ENCODE measurements at places on chromosomes 11 and 22.

DNA sequence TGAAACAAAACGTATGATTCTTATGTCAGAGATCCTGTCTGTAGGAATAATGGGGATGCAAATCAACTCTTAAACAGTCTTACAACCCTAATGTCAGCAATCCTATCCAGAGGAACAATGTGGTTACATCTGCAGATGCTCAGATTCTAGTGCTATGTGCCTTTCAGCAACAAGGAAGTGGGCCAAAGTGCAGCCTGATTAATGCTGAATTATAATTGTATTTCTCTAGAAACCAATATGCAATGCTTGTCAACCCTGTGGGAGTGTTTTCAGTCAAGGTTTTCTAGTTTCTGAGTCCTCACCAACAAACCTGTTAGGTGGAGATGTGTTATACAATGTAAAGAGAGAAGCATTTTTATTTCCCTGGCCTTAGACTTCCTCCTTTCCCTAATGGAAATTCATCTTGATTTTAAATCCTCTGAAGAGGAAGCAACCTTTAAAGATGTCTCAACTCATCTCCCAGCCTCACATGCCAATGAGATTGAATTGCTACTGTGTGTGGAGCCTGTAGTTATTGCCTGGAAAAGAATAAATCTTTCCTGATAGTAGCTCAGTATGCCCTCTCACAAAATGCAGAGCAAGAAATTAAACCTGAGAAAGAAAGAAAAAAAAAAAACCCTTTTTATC is 26.2 kb upstream of the TMEM123 start:
- H3K4me3 ChIP-seq: no peak overlapping the region
- no peak for DNase-seq
- no peak overlapping the region for H3K27ac ChIP-seq
- peaks cover 15% of the 10 kb centered on the region for H3K4me1 ChIP-seq
- no peaks in the 10 kb centered on the region for H3K27me3 ChIP-seq
- no peaks in the 10 kb centered on the region for H3K36me3 ChIP-seq

DNA sequence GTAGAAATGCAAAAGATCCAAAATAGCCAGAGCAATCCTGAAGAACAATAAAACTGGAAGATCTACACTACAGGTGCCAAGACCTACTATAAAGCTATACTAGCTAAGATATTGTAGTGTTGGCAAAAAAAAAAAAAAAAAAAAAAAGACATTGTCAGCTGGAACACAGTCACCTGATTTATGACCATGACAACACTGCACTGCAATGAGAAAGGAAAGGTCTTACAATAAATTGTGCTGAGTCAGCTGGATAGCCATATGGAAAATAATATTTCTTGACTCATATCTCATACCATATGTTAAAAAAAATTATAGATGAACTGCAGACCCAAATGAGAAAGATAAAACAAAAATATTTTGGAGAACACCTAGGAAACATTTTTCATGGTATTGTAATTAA is 3.1 kb upstream of the PANX3 start:
- H3K27me3 ChIP-seq: no peaks in the 10 kb centered on the region
- H3K36me3 ChIP-seq: no peaks in the 10 kb centered on the region
- H3K27ac ChIP-seq: no peak overlapping the region

GRCh38 chr22:24105631-24106030 is 75.7 kb upstream of the SUSD2 start:
- H3K36me3 ChIP-seq: peaks cover 23% of the 10 kb centered on the region
- H3K4me3 ChIP-seq: no peak overlapping the region
- no peak overlapping the region for H3K27ac ChIP-seq
- H3K27me3 ChIP-seq: no peaks in the 10 kb centered on the region

DNA sequence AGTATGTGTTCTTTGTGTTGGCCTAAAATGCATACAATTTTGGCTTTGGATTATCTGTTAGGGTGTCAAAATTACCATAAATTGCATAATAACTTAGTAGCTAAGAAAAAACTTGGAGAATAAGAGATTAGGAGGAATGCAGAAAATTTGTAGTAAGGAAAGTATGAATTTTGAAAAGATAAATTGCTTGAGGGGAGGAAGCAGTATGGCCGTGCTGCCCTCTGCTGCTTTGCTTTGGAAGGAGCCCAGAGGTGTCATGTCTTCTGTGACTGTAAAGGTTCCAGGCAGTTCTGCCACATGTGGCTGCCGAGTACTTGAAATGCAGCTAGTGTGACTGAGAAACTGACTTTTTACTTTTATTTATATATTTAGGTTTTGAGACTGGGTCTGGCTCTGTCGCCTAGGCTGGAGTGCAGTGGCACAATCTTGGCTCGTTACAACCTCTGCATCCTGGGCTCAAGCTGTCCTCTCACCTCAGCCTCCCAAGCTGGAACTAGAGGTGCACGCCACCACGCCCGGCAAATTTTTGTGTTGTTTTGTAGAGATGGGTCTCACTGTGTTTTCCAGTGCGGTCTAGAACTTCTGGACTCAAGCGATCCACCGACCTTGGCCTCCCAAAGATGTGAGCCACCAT is 1.8 kb downstream of the ADSL start:
- no peak overlapping the region for H3K27ac ChIP-seq
- peak overlapping the region; percentile 68 for H3K4me3 ChIP-seq
- DNase-seq: no peak
- H3K4me1 ChIP-seq: peaks cover 26% of the 10 kb centered on the region

- H3K36me3 ChIP-seq: no peaks in the 10 kb centered on the region
- H3K4me3 ChIP-seq: no peak overlapping the region
- H3K4me1 ChIP-seq: no peaks in the 10 kb centered on the region
- no peak for DNase-seq
- H3K27ac ChIP-seq: no peak overlapping the region
These were observed 18.0 kb upstream of the CHST1 start for GRCh38 chr11:45683271-45684058.

- no peaks in the 10 kb centered on the region for H3K4me1 ChIP-seq
- no peak overlapping the region for H3K4me3 ChIP-seq
- no peak overlapping the region for H3K27ac ChIP-seq
These were observed 397.1 kb downstream of the TENM4 start for GRCh38 chr11:79043726-79044125.

GRCh38 chr22:50058061-50058905 is at the start of gene TTLL8:
TSS of gene TTLL8 (minus strand) at chr22:50058298.
- H3K27ac ChIP-seq: peak within 1 kb of the TSS; percentile 77
- H3K4me3 ChIP-seq: peak within 1 kb of the TSS; percentile 15
- peaks cover 15% of the 10 kb centered on the region for H3K4me1 ChIP-seq
- DNase-seq: no peak

DNA sequence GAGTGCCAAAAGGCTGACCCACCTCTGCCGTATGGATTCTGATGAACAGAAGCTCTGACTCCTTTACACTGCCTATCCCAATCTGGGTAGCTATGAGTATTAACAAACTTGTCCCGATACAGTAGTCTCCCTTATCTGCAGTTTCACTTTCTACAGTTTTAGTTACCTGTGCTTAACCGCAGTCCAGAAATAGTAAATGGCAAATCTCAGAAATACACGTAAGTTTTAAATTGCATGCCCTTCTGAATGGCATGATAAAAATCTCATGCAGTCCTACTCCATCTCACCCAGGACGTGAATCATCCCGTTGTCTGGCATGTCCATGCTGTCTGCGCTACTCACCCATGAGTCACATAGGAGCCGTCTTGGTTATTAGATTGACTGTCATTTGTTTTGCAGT is 68.8 kb downstream of the SNX19 start:
- no peaks in the 10 kb centered on the region for H3K36me3 ChIP-seq
- H3K4me3 ChIP-seq: no peak overlapping the region
- H3K27me3 ChIP-seq: no peaks in the 10 kb centered on the region
- no peak for DNase-seq
- no peak overlapping the region for H3K27ac ChIP-seq

- H3K4me3 ChIP-seq: no peak overlapping the region
- peaks cover 9% of the 10 kb centered on the region for H3K36me3 ChIP-seq
- H3K27ac ChIP-seq: no peak overlapping the region
These were observed 58.3 kb downstream of the PRDM11 start for GRCh38 chr11:45204761-45205160.

- no peaks in the 10 kb centered on the region for H3K36me3 ChIP-seq
- H3K4me3 ChIP-seq: no peak within 1 kb of the TSS
- peaks cover 24% of the 10 kb centered on the region for H3K4me1 ChIP-seq
- H3K27me3 ChIP-seq: no peaks in the 10 kb centered on the region
- H3K27ac ChIP-seq: no peak within 1 kb of the TSS
These were observed at the start of gene MYOD1 for GRCh38 chr11:17719028-17719937. TSS of gene MYOD1 (plus strand) at chr11:17719571. CDS start at chr11:17719783, 212 bp downstream.

DNA sequence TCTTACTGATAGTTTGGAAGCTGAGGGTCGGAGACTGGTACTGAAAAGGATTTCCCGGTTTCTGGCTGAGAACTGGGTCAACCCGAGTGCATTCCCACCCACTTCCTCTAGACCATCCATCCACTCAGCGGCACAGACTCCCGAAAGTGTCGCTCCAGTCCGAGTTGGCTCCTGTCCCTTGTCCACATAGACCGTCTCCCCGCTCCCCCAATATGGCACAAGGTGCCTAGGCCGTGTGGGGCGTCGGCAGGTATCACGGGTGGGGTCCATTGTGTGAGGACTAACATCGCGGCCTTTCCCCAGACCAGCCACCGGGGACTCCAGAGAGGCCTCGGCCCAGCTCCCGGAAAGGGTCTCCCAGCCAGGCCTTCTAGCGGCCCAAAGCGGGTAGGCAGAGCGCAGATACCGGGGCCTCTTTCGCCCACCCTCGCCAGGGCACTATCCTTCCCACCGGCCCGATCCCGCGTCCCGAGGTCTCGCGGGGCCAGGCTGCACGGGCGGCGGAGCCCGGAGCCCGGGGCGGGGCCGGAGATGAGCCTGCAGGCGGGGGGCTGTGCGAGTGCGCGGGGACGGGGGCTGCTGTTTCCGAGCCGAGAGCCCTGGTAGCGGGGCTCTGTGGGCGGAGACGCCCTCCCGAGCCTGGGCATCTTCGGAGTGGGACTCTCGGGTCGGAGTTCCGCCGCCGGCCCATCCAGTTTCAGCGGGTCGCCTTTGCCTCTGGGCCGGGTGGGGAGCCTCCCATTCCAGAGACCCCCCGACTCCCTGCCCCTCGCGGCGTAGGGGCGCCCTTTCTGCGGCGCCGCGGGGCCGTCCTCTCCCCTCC is 21.1 kb downstream of the SERPINH1 start:
- no peaks in the 10 kb centered on the region for H3K36me3 ChIP-seq
- no peaks in the 10 kb centered on the region for H3K27me3 ChIP-seq
- peak overlapping the region; percentile 75 for H3K4me3 ChIP-seq
- DNase-seq: no peak
- H3K27ac ChIP-seq: peak overlapping the region; percentile 99

- H3K36me3 ChIP-seq: no peaks in the 10 kb centered on the region
- peak overlapping the region; percentile 76 for H3K27ac ChIP-seq
- DNase-seq: no peak
- peaks cover 34% of the 10 kb centered on the region for H3K4me1 ChIP-seq
These were observed 50.8 kb downstream of the FLRT1 start for GRCh38 chr11:64086258-64087123.

DNA sequence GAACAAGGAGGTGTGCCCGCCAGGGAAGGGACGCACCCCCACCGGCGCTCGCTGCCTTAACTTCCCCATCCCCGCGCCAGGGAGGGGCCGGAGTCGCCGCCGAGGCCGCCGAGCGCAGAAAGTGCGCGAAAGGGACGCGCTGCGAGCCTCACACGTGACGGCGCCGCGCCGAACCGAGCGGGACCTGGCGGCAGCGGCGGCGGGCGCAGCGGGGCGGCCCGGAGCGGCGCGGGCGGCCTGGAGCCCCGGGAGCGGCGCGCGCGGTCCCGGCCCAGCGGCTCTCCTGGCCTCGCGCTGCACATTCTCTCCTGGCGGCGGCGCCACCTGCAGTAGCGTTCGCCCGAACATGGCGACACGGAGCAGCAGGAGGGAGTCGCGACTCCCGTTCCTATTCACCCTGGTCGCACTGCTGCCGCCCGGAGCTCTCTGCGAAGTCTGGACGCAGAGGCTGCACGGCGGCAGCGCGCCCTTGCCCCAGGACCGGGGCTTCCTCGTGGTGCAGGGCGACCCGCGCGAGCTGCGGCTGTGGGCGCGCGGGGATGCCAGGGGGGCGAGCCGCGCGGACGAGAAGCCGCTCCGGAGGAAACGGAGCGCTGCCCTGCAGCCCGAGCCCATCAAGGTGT is at the start of gene SORL1:
Gene SORL1, plus strand, starts transcription at position 329 of the 623 bp plus-strand sequence. Its CDS starts 18 bp downstream, at position 347.
- H3K36me3 ChIP-seq: no peaks in the 10 kb centered on the region
- peaks cover 35% of the 10 kb centered on the region for H3K4me1 ChIP-seq
- H3K27me3 ChIP-seq: no peaks in the 10 kb centered on the region
- peak within 1 kb of the TSS; percentile 77 for H3K27ac ChIP-seq

DNA sequence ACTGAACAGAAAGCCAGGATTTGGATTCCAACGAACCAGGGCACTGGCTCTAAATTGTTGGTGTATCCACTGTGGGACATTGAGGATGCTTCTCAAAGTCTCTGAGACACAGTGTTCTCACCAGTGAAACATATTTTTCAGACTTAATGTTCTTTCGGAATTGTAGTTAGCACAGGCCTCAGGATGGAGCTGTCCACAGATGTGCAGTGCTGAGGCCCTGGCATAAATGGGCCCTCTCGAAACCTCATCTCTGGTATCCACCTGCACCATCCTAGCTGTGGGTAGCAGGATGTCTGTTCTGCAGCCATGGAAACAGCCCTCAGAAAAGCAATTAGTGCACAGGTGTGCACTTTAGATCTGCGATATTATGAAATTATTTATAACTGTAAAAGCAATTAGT is 656.8 kb downstream of the TBC1D22A start:
- H3K4me3 ChIP-seq: no peak overlapping the region
- H3K27ac ChIP-seq: no peak overlapping the region
- no peaks in the 10 kb centered on the region for H3K4me1 ChIP-seq

DNA sequence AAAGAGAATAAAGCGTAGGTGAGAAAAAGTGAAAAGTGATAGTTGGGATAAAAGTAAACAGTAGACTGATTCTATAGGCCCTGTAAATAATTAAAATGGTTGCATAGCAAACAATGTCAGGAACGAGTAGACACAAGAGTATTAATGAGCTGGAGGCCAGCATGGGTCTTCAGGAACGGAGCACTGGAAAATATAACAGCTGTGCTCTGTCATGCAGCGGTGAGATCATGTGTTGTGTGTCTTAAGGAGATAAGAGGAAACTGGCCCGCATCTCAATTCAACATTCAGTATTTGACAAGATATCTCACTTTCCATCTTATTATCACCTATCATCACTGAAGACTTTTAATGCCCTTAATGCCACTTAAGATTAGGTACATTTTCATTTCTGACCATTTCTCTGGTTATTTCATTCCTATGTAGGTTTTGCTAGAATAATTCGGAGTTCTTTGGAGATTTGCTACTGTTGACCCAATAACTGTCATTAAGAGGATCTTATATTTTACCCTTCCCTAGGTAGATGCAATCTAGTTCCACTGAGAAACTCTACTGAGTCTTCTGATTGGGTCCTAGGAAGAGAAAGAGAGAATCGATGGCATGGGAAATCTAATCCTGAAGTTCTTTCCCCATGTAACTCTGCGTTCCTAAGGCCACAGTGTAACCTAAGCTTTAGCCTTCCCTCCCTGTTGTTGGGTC is 35.5 kb upstream of the VWA5A start:
- peaks cover 8% of the 10 kb centered on the region for H3K4me1 ChIP-seq
- H3K27ac ChIP-seq: no peak overlapping the region
- no peak overlapping the region for H3K4me3 ChIP-seq
- H3K27me3 ChIP-seq: no peaks in the 10 kb centered on the region
- H3K36me3 ChIP-seq: no peaks in the 10 kb centered on the region

DNA sequence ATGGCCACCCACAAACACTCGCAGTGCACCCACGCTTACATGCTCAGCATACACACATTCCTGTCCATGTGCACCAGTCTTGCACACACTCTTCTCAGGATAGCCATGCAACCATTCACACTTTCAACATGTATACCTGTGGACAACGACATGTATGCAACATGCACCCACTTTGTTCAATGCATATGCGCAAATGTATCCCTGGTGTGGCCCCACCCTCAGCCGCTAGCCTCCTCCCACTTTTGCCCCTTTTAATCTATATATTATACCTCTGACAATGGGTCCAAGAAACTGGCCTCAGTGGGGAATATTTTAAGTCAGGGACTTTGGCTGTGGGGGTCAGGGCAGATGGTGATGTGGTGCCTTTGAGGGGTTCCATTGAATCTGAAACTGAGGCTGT is 963 bp downstream of the INSC start:
- no peak overlapping the region for H3K4me3 ChIP-seq
- no peaks in the 10 kb centered on the region for H3K36me3 ChIP-seq
- no peak for DNase-seq
- H3K27ac ChIP-seq: no peak overlapping the region
